ENCODE measurements at places on chromosomes 2 and 18. TPM values are rescaled to one million over a fixed set of nuclear protein-coding genes. Genes with fewer than 3 reads are reported as not detected.

The CRYGC gene
- total RNA-seq: not detected

The GKN1 gene
- not detected for total RNA-seq

The FAP gene
- 40.7 TPM for total RNA-seq

The ATP6V1B1 gene
- 4.4 TPM for total RNA-seq

The ERFE gene
- total RNA-seq: 4.2 TPM

The DNAH7 gene
- total RNA-seq: under 0.01 TPM

The ALK gene
- total RNA-seq: not detected

The ANO7 gene
- total RNA-seq: 0.30 TPM

The SPDYA gene
- 0.17 TPM for total RNA-seq

The PLGLB1 gene
- not detected for total RNA-seq

The ALPI gene
- not detected for total RNA-seq

The LHCGR gene
- not detected for total RNA-seq

The NYAP2 gene
- total RNA-seq: not detected

The SALL3 gene
- not detected for total RNA-seq

The PLEKHB2 gene
- total RNA-seq: 54.5 TPM

The RSAD2 gene
- not detected for total RNA-seq

The CHRNA1 gene
- total RNA-seq: 0.15 TPM

The SDC1 gene
- total RNA-seq: 37.7 TPM

The REG1A gene
- total RNA-seq: not detected

The ERICH2 gene
- total RNA-seq: not detected

The PRKAG3 gene
- not detected for total RNA-seq

The ASB18 gene
- total RNA-seq: not detected

The DNAJC5G gene
- not detected for total RNA-seq

The PSMA8 gene
- not detected for total RNA-seq

The FAM110C gene
- total RNA-seq: not detected

The PUM2 gene
- total RNA-seq: 11.9 TPM

The GCKR gene
- total RNA-seq: 0.34 TPM

The SERPINB2 gene
- 5.2 TPM for total RNA-seq

The SNRNP200 gene
- total RNA-seq: 60.5 TPM

Measured in bronchus fibroblast of lung (primary cell).